Effector memory CD4-positive, alpha-beta T cell (primary cell): ENCODE measurements at places on chromosomes 6 and 20.

DNA sequence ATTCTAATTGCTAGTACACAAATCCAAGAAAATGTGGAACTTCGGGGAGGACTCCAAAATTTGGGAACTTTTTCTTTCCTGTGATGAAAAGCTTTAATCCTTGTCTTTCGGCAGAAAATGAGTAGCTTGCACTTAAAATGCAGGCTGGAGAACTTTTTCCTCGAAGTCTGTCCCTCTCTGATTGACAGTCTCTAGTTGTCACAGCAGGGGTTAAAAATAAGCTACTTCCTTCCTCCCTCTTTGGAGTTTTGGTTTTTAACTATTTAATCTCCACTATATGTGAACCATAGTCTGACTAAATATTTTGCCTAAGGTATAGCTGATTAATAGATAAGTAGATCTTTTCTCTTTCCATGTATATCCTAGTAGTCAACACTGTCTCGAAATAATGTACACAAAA, 66.8 kb upstream of the MBOAT1 start:
- H3K27me3 ChIP-seq = no peaks in the 10 kb centered on the region
- DNase-seq = no peak
- H3K36me3 ChIP-seq = no peaks in the 10 kb centered on the region
- no peaks in the 10 kb centered on the region for H3K4me1 ChIP-seq

DNA sequence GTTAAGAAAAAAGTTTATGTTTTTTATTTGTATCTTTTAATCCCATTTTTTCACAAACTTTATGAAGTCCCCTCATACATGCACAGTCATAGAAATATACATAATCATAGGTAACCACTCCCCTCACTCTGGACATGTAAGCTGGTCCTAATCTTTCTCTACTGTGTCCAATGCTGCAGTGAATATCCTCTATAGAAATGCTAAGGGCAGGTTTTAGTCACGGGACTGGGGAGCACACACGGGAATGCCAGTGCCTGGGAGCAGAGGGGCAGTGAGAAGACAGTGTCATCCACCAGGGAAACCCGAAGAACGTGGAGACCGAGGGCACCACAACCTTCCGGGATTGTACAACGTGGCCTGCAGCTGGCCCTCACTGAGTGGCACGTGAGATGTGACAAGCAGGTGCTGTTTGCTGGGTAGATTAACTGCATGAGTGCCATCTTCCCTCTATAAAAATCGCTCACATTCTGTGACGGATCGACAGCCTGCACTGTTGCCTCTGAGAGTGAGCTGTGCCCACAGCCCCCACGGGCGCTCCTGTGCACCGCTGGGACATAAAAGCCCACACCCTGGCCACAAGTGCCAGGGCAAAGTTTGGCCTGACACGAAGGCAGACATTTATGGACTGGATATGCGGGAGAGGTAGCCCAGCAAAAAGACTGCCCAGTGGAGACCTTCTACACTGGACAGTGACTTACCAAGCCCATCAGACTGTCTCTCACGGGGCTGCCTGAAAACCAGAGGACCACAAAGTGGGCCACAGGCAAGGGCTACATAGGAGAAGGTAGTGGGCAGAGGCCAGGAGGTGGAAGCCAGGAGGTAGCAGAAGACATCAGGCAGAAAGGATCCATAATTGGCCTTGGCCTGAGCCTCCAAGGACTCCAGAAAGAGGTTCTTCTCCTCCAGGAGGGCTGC, 63.2 kb downstream of the FGD2 start:
- no peak for DNase-seq
- no peak overlapping the region for H3K27ac ChIP-seq
- no peaks in the 10 kb centered on the region for H3K36me3 ChIP-seq
- H3K27me3 ChIP-seq = no peaks in the 10 kb centered on the region

GRCh38 chr6:169921217-169921616, 169.8 kb downstream of the ERMARD start:
- no peak for DNase-seq
- H3K27ac ChIP-seq = no peak overlapping the region
- no peaks in the 10 kb centered on the region for H3K4me1 ChIP-seq
- H3K36me3 ChIP-seq = no peaks in the 10 kb centered on the region

DNA sequence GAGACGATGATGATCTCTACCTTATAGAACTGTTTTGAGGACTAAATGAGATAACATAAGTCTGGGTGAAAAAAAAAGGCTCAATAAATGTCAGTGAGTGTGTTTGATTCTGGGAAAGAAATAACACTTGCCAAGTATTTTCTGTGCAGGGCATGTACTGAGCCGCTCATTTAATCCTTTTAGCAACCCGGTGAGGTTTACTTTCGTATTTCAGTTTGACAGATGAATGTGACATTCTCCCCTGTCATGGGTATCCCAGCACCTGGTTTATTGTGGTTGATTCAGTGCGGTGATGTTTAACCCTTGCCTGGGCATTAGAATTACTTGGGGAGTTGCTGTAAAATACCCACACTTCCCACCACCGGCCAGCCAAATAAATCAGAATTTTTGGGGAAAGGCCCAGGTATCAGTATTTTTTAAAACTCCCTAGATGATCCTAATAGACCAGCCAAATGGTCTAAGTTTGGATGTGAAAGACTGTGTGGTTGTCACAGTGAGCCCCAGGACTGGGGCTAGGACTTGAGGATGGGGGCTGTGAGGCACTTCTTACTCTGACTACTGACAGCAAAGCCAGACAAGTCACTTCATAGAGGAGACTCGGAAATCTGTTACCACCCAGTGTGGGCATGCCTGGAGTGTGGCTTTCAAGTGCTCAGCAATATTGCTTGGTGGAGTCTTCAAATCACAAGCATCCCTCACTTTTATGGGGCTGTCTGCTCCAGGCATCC, 100.2 kb upstream of the KCNG1 start:
- no peaks in the 10 kb centered on the region for H3K36me3 ChIP-seq
- no peak overlapping the region for H3K27ac ChIP-seq
- H3K4me3 ChIP-seq = no peak overlapping the region
- H3K27me3 ChIP-seq = peaks cover 9% of the 10 kb centered on the region
- H3K4me1 ChIP-seq = no peaks in the 10 kb centered on the region

DNA sequence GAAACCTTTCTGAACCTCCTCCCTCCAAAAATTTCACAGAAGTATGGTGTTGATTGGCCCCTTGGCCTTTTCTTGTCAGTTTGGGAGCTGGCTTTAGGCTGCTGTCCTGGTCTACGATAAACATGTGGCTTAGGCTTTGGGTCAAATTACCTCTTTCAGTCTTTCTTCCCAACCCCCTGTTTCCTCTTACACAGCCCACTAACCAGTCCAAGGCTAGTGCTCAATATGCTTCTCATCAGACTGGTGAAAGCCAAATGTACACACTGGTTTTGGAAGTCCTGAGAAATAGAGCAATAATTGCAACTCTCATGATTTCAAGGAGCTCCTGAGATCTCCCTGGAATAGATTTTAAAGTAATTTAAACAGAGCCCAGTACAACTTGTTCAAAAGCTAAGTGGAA, 933.7 kb upstream of the GJE1 start:
- no peaks in the 10 kb centered on the region for H3K27me3 ChIP-seq
- H3K4me3 ChIP-seq = no peak overlapping the region
- no peaks in the 10 kb centered on the region for H3K36me3 ChIP-seq
- DNase-seq = no peak
- no peak overlapping the region for H3K27ac ChIP-seq

GRCh38 chr6:23454080-23454976, 671.7 kb upstream of the NRSN1 start:
- H3K36me3 ChIP-seq = no peaks in the 10 kb centered on the region
- no peak overlapping the region for H3K4me3 ChIP-seq
- DNase-seq = no peak
- no peaks in the 10 kb centered on the region for H3K4me1 ChIP-seq
- no peak overlapping the region for H3K27ac ChIP-seq

DNA sequence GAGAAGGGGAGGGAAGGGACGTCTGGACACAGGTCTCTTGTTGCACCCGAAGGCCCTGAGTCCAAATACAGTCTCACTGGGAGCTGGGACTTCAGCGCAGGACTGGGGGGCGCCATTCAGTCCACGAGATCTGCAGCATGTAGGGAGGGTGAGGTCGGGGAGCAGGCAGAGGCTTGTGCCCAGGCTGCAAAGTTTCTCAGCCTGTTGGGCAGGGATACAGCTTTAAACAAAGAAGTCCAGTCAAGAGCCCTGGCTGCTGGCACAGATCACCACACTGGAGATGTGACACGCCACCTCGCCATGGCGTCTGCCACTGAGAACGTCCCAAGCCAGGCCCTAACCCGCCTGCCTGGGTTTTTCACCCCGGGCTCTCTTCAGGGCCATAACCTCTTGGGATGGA, 256.6 kb downstream of the DLL1 start:
- no peak overlapping the region for H3K27ac ChIP-seq

- no peak for DNase-seq
- no peaks in the 10 kb centered on the region for H3K4me1 ChIP-seq
- H3K27ac ChIP-seq = no peak overlapping the region
- no peaks in the 10 kb centered on the region for H3K36me3 ChIP-seq
- no peak overlapping the region for H3K4me3 ChIP-seq
Observed at GRCh38 chr6:55069132-55069781, 105.1 kb upstream of the HCRTR2 start.

DNA sequence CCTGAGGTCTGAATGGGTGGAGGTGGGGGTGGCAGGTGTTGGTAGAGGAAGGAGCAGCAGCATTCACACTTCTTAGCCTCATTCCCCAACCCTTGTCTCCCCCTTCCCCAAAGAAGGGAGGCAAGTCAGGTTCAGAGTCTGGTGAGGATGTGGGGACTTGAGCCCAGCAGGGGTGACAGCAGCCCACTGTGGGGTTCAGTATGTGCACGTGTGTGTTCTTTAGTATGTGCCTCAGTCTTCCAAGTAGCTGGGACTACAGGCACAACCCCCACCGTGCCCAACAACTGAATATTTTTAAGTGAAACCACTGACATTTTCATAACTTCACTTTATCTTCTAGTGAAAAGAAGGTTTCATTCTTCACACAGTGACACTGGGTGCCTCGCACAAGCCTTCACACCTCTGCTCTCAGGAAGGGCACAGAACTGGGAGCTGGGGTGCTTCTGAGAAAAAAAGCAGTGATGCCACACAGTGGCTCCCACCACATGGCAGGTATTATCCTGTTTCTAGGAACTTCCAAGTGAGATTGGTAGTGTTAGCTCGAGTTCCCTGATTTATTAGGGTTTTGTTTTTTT, 33.4 kb upstream of the PRELID3B start:
- DNase-seq = no peak
- H3K4me1 ChIP-seq = no peaks in the 10 kb centered on the region
- no peak overlapping the region for H3K27ac ChIP-seq
- no peak overlapping the region for H3K4me3 ChIP-seq
